Globus pallidus (tissue), 1 donor: ENCODE measurements at places on chromosomes 7 and 10.

- DNase-seq: peak; percentile 29
Measured at GRCh38 chr7:12715372-12716133, 28.1 kb downstream of the ARL4A start.

DNA sequence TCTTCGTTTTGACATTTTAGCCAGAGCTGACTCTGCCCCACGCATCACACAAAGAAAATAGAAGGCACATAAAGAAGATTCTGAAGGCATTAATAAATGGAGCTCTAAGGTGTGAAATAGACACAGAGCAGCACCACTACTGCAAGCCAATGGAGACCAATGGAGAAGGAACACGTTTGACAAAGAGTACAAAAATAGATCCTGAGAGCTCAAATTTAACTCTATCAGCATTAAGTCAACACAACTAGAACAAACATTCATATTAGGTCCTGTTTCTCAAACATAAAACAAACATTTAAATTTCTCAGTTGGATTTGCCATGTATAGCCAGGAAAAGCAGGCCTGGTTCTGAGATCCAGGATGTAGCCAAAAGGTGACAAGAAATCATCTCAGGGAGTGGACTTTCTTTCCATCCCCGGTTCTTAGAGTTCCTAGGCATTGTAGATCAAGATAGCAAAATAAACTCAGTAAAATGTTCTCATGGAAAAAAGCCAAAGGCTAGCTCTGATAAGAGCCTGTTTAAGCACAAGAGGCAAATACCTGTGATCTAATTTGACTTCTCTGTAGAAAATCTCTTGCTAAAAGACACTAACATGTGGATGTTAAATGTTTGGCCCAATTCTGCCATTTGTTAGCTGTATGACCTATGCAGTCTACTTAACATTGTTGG, 174.2 kb upstream of the VIPR2 start:
- no peak for DNase-seq

DNA sequence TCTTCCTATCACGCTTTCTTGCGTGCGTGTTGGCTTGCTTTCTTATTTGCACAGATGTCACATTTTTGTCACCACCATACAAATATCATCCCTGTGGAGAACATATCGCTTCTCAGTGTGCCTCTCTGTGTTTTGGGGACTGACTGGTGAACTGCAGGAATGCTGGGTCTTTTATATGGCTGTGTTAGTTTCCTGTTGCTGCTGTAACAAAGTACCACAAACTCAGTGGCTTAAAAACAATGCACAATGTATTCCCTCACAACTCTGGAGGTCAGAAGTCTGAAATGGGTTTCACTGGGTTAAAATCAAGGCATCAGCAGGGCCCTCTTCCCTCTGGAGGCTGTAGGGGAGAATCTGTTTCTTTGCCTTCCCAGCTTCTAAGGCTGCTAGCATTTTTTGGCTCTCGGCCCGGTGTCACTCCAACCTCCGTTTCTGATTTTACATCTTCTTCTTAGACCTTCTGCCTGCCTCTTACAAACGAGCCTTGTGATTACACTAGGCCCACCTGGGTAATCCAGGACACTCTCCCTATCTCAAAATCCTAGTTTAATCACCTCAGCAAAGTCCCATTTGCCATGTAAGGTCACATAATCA, 82.0 kb downstream of the LRMDA start:
- DNase-seq: no peak

GRCh38 chr10:55374917-55375316, 573.9 kb upstream of the PCDH15 start:
- no peak for DNase-seq

- DNase-seq: peak; percentile 8
Measured at GRCh38 chr7:157903710-157904109, 566.9 kb downstream of the DNAJB6 start.

- DNase-seq: no peak
Measured at GRCh38 chr10:70849582-70850016, 33.9 kb downstream of the SGPL1 start.

GRCh38 chr7:25385506-25386136, 157.3 kb upstream of the NPVF start:
- DNase-seq: no peak

- no peak for DNase-seq
Measured at GRCh38 chr7:11376529-11376928, 402.9 kb downstream of the PHF14 start.

DNA sequence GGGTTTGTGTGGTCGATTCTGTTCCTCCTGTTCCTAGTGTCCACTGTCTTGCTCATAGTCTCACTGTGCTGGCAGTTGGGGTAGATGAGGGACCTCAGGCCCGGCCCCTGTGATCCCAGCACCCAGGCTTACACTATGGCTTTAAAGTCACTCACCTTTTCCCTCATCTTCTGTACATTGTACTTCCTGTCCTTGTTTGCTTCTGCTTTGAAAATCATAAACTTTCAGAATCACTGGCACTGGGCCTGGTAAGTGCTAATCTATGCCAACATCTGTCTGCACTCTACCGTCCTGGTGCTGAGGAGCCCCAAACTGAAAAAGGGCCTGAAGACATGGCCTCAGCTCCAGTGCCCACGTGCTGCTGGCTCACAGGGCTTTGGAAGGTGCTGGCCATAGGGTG, 5.7 kb upstream of the TAS2R60 start:
- no peak for DNase-seq

GRCh38 chr7:94697035-94697974, 41.4 kb upstream of the SGCE start:
- no peak for DNase-seq

- DNase-seq: no peak
Measured at GRCh38 chr7:87413951-87414793, 61.3 kb downstream of the ABCB4 start.

DNA sequence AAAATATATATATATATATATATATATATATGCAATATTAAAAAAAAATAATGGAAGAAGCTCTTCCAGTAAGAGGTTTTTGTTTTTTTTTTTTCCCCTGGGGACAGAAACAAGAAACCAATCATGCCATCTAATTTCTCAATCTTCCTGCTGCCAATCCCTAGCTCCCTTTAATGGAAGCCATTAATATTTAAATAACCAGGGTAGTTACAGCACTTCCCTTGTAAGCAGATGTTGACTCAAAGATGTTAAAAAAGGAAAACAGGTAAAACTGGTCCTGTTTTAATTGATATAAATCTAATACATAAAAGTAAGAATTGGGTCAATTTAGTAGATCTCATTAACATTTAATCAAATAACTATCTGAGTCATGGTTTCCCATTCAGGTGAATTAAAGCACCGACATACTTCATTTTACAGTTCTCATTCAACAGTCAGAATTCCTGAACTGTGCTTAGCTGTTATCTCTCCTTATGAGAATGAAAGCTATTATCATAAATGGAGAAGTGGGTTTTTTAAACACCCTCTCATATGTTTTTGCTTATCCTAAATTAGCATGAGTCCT, 22.6 kb downstream of the CPVL start:
- DNase-seq: no peak

DNA sequence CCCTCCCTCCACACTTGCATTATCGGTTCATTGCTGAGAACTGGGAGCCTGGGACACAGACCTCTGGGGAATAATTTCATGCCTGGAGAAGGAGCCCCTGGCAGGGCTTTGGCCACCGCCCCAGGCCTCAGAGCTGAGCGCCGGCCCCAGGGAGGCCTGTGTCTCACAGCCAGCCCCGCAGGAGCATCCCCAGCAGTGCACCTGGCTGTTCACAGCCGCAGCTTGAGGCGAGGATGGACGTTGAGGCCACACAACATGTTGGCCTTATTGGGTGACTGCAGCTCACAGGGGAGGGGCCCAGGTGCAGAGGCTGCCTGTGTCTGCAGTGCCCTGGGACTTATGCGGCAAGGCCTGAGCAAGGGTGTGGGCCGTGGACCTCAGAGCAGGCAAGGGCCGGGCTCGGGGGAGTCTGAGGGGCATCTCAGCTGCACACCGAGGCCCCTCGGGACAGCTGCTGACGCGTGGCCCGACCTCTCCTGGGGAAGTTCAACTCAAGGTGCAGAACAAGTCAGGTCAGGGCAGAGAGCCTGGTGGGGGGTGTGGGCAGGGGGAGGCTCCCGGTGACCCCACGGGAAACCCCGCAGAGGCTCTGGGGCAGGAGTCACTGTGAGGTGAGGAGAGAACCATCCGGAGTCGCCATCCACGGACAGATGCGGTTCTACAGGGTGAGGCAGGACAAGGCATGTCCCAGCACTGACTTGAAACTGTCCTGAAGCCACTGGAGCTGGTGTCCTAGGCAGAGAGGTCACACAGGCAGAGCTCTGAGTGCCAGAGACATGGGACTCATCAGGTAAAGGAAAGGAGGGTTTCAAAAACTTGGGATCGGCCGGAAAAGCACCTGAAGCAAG, 13.1 kb upstream of the UBE3C start:
- no peak for DNase-seq

GRCh38 chr7:12571691-12572090, 1.2 kb downstream of the SCIN start:
- DNase-seq: no peak

DNA sequence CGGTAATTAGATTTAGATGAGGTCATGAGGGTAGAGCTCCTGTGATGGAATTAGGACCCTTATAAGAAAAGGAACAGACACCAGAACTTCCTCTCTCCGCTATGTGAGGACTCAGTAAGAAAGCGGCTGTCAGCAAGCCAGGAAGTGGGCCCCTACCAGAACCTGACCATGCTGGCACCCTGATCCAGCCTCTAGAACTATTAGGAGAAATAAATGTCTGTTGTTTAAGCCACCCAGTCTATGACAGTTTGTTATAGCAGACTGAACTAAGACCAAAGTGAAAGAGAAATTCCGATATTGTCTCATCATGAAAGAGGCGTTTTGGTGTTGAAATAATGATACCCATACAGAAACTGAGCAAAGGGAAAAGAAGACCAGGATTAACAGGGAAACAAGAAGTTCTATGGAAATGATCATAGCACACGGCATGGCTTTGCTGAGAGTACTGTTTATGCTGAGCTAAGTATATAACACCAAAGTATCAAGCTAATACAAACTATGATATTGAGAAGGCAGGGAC, 9.2 kb downstream of the CLEC2L start:
- no peak for DNase-seq

GRCh38 chr10:13439313-13440184, 89.3 kb downstream of the BEND7 start:
- DNase-seq: no peak

GRCh38 chr7:41576166-41576565, 126.7 kb downstream of the INHBA start:
- DNase-seq: no peak

DNA sequence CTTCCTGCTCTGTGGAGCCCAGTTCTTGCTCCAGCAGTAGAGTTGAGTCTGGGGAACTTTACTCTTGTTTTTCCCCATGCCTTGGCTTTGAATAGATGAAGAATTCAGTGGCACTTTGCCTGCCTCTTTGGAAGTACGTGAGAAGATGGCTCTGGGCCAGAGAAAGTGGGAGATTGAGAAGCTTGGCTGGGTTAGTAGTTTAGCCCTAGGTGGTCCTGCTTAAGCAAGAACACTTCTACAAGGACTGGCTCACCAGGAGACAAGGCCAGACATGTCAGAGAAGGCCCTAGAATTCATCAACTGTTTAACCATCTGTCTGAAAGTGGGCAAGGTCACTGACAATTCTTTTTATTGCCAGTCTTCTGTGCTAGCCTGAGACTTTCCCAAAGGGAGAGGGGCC, 410.3 kb downstream of the TYW1 start:
- no peak for DNase-seq

DNA sequence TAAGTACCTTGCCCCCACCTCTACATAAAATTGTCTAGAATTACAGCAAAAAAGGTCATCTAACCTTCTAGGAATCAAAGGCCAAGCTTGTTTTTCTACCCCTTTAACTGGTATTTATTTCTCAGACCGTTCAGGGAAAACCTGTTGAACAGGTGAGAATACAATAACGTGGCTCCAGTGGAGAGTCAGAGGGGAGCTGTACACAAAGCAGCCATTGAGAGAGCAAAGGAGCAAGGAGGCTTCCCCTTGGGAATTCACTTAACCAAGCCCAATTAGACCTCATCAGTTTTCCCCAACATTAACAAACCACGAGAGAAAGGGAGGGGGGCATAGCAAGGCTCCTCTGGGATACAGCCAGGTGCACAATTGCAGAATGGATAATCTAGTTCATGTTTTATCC, 101.9 kb downstream of the ELMO1 start:
- DNase-seq: no peak

- DNase-seq: no peak
Measured at GRCh38 chr10:11285171-11285570, 267.5 kb downstream of the CELF2 start.

DNA sequence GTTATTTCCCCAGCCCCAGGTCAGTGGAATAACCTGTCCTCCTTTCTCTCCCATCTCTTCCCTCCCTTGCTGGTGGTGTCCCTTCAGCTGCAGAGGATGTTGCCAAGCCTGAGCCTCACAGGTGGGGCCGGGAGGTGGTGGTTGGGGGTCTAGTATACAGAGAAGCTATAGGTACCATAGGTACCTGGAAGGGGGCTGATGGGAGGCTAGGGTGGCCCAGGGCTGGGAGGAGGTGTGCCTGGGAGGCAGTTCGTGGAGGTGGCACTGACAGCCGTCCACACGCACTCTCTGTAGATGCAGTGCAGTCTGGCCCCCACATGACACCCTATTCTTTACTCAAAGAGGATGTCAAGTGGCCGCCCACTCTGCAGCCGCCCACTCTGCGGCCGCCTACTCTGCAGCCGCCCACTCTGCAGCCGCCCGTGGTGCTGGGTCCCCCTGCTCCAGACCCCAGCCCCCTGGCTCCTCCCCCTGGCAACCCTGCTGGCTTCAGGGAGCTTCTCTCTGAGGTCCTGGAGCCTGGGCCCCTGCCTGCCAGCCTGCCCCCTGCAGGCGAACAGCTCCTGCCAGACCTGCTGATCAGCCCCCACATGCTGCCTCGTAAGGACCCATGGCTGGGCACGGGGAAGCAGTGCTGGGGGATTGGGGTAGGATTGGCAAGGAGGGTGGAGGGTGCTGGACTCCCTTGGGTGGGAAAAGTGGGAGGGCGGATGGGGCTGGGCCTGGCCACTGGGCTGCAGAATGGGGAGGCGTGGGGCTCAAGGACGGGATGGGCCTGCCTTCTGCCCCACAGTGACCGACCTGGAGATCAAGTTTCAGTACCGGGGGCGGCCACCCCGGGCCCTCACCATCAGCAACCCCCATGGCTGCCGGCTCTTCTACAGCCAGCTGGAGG, 9.5 kb downstream of the IRF5 start:
- DNase-seq: no peak

DNA sequence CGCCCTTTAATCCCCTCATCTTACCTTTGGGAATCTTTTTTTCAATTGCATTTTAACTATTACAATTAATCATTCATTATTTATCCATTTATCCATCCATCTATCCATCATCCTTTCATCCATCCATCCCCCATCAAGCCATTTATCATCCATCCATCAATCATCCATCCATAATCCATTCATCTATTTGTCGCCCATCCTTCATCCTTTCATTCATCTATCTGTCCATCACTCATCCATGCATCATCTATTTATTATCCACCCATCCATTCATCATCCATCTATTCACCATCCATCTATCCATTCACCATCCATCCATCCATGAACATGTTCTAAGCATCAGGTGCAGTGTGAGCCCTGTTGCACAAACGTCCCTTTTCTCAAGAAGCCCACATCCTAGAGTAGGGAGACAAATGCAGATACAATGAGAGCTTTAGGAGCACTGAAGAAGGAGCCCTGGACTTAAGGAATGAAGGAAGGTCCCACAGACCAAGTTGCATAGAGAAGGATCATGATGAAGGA, 199.5 kb downstream of the ADAM12 start:
- no peak for DNase-seq
